CD4-positive, CD25-positive, alpha-beta regulatory T cell (primary cell): ENCODE measurements at places on chromosomes 1 and 21. TPM values are rescaled to one million over a fixed set of nuclear protein-coding genes. Genes with fewer than 3 reads are reported as not detected.

ADAMTS1 gene
- total RNA-seq: 0.32 TPM

GRCh38 chr1:27400082-27400962 lies 7.9 kb downstream of the GPR3 start:
- H3K27me3 ChIP-seq: no peaks in the 10 kb centered on the region
- H3K4me3 ChIP-seq: no peak overlapping the region
- H3K4me1 ChIP-seq: peaks cover 10% of the 10 kb centered on the region
- peaks cover 5% of the 10 kb centered on the region for H3K36me3 ChIP-seq
- DNase-seq: no peak

CAMK2N1 gene
- total RNA-seq: 1.7 TPM

DNA sequence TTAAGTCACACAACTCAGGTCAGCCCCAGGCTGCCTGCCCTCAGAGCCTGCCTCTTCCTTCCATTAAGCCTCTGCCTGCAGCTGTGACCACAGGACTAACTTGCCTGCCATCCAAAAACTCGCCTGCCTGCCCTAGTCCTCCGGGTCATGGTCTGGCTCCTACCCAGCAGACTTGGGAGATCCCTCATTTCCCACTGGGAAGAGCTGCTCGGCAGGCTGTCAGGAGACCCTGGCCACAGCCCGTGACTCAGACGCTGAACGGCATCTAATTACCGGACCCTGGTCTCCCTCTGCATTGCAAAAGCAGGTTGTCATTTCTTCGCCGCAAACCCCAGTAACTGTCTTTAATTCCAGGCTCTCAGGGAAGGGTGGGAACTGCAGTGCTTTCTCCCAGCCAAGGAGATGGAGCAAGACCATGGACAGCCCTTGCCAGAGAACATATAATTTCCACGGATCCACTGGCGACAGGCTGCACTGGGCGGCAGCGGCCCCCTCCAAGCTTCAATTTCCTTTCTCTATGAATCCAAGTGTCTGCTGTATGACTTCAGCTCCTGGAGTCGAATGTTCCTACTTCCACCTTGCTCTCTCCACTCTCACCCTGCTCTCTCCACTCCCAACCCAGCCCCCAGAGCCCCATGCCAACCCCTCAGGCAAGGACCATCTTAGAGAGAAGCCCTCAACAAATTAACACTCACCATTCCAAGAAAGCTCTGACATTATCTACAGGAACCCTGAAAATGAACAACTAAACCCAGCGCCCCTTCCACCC lies 20.4 kb downstream of the OLFML2B start:
- no peak overlapping the region for H3K27ac ChIP-seq
- no peaks in the 10 kb centered on the region for H3K27me3 ChIP-seq
- H3K4me1 ChIP-seq: no peaks in the 10 kb centered on the region
- H3K36me3 ChIP-seq: no peaks in the 10 kb centered on the region
- DNase-seq: no peak

DNA sequence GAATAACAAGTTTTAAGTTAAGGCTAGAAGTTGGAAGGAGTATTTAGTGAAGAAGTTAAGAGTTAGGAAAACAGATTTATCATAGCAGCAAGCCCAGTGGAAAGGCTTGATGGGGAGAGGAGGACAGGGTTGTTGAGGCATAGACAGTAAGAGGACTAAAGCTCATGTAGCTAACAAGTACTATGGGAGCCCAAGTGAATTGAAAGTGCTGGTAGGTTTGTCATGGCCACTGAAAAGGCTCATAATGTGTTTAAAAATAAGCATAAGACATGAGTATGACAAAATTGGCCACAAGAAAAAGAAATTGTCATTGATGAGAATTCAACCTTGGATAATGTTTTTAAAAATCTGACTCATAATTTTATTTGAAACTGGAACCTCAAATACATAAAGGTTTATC lies 49.2 kb upstream of the CRB1 start:
- no peaks in the 10 kb centered on the region for H3K27me3 ChIP-seq
- no peaks in the 10 kb centered on the region for H3K36me3 ChIP-seq
- H3K4me3 ChIP-seq: no peak overlapping the region
- no peaks in the 10 kb centered on the region for H3K4me1 ChIP-seq
- DNase-seq: no peak
